Hair follicular keratinocyte (primary cell): ENCODE measurements at places on chromosomes 3 and 15. TPM values are rescaled to one million over a fixed set of nuclear protein-coding genes. Genes with fewer than 3 reads are reported as not detected.

ARHGAP11A gene
- total RNA-seq: 11.2 and 25.9 TPM in 2 replicates

CLK3 gene
- 57.0 and 77.5 TPM in 2 replicates for total RNA-seq

SLC12A1 gene
- total RNA-seq: not detected in 2 replicates

VGLL3 gene
- 0.62 and 0.65 TPM in 2 replicates for total RNA-seq

GPR160 gene
- 0.23 and 1.0 TPM in 2 replicates for total RNA-seq

A4GNT gene
- total RNA-seq: not detected in 2 replicates

CEP19 gene
- total RNA-seq: 0.62 and 2.7 TPM in 2 replicates
